NCI-H774 (cell line): ENCODE measurements at places on chromosomes 16 and 17.

DNA sequence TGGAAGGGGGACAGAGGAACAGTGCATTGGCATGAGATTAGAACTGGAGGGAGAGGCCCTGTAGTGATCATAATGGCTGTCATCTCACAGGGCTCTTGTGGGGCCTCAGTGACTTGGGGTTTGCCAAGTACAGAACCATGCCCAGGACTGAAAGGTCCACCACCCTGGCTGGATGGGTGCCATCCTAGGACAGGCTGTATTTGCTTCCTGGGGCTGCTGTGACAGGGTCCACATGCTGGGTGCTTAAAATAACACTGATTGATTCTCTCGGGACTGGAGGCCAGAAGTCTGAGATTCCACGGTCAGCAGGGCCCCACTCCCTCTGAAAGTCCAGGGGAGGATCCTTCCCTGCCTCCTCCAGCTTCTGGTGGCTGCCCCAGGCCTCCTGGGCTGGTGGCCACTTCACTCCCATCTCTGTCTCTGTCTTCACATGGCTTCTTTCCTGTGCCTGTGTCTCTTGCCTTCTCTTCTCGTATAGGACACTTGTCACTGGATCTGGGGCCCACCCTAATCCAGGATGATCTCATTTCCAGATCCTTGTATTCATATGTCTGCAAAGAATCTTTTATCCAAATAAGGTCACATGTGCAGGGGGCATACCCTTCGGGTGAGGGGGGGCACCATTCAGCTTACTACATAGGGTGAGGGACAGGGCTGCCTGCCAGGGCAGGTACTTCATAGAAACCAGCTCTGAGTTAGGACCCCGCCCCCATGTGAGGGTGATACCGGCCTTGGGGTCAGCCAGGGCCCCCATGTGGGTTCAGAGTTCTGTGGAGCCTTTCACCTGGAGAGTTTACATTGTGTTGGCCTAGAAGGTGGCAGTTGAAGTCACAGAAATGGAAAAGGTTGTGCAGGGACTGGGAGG lies 52.6 kb downstream of the USP22 start:
- DNase-seq, result no peak

DNA sequence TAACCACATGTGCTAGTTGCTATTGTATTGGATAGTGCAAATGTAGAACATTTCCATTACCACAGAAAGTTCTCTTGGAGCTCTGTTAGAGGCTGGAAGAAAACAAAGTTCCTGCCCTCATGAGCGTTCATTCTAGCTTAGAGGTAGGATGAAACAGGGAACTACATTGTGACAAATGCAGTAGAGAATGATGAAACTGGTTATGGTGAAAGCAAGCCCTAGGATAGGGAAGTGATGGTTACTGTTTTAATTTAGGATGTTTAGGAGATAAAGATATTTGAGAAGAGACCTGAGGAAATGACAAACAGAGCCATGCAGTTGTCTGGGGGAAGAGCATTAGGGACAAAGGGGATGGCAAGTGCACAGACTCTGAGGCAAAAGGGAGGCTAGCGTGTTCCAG lies 50.7 kb downstream of the AATF start:
- no peak for DNase-seq

DNA sequence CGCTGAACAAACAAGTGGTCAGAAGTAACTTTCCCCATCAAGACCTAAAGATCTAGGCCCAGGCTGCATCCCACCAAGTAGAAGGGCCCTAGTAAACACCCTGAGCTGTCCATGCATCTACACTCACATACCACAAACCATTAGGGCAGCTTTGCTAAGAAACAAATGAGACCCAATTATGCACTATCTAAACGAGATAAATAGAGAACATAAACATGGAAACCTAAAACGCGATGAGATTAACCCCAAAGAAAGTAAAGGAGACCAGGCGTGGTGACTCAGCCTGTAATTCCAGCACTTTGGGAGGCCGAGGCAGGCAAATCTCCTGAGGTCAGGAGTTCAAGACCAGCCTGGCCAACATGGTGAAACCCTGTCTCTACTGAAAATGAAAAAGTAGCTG lies 5.8 kb downstream of the TXNDC11 start:
- DNase-seq, result no peak

- no peak for DNase-seq
Observed at GRCh38 chr16:29927070-29927905, 1.3 kb upstream of the KCTD13 start.

DNA sequence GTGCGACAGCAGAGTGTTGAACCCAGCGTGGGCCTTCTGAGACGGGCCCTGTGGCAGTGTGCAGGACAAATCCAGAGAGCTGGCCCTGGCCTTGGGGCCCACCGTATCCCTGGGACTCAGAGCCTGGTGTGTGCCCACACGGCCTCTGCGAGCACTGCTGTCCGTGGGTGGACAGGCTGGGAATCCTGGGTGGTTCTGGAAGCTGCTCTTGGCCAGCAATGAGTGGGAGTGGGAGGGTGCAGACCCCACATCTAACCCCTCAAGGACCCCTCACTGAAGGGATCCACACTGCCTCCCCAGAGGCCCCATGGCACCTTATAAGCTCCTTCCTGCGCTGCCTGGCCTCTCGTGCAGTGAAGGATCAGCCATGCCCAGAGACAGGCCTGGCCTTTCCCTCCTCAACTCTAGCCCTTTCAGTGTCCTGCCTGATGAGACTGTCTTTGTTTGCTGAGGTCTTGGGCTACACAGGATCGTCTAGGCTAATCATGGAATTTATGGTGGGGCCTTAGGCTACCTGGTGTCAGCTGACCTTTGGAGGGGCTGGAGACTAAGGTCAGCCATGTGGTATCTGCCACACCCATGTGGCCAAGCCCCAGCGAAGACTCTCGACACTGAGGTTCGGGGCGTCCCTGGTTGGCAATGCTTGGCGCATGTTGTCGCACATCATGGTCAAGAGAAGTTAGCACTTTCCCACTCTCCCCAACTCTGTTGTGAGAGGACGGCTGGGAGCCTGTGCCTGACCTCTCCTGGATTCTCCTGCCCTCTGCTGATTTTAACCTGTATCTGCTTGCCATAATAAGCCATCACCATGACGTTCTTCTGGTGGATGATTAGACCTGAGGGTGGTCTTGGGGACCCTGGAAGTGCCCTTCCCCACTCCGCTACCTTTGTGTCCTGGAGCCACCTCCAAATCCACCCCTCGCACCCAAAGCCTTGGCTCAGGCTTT lies 16.4 kb upstream of the GINS2 start:
- no peak for DNase-seq

DNA sequence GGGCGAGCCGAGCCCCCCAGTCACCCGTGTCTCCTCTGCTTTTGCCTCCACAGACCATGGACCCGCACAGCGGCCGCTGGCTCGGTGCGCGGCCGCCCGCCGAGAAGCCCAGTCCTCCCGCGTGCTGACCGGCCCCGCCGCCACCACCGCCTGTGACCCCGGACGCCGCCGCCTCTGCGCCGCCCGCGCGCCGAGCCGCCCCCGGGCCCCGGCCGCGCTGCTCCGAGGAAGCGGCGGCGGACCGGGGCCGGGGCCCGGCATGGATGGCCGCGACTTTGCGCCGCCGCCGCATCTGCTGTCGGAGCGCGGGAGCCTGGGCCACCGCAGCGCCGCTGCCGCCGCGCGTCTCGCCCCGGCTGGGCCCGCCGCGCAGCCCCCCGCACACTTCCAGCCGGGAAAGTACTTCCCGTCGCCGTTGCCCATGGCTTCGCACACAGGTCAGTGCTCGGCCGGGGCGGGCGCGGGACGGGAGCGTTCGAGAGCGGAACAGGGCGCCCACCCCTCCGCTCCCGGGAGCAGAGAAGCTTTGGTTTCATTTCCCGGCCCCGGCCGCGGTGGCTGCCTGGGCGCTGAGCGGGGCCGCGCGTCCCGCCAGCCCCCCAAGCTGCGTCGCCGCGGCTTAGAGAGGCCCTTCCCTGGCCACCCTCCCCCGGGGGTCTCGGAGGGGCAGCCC lies 4.4 kb downstream of the BAHCC1 start:
- no peak for DNase-seq

- no peak for DNase-seq
Observed at GRCh38 chr16:83392743-83393142, 415.0 kb upstream of the HSBP1 start.

- DNase-seq, result no peak
Observed at GRCh38 chr17:56699186-56699894, 105.8 kb downstream of the NOG start.

DNA sequence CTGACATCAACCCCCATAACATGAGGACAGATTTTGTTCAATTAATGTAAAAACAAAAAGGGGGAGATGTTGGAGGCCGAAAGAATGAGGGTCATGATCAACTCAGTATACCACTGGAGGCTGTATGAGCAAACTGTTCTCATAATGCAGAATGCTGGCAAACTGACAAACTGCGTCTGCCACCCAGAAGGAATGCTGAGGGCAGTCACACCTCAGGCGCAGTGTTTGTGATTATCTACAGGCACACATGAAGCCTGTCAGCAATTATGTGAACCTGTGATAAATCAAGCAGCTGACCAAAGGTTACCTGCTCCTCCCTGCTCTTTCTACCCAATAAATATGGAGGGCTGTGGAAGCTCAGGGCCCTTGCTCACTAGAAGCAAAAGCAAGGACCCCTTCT lies 27.3 kb downstream of the CD300LG start:
- no peak for DNase-seq

DNA sequence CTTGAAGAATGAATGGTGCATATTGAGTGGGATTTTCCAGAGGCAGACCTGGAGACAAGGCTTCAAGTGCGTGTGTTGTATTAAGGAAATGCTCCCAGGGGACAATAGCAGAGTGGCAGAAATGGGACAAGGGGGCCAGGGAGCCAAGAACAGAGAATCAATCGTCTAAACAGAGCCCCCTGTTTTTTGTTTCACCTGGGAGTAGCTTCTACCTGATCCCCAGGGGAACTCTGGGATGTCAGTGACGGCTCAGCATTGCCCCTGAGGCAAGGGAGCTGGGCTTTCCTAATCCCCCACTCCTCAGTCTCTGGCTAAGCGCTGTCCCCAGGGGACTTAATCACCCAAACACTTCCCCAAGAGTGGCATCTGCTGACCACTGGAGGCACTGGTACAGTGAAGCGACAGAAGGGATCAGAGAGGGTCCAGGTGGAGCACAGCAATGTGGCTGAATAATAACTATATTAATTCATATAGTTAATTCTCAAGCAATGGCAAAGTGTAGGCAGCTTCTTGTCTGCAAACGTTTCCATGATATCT lies 35.7 kb upstream of the C16orf78 start:
- no peak for DNase-seq

- no peak for DNase-seq
Observed at GRCh38 chr17:81858170-81858966, 2.0 kb downstream of the P4HB start.

DNA sequence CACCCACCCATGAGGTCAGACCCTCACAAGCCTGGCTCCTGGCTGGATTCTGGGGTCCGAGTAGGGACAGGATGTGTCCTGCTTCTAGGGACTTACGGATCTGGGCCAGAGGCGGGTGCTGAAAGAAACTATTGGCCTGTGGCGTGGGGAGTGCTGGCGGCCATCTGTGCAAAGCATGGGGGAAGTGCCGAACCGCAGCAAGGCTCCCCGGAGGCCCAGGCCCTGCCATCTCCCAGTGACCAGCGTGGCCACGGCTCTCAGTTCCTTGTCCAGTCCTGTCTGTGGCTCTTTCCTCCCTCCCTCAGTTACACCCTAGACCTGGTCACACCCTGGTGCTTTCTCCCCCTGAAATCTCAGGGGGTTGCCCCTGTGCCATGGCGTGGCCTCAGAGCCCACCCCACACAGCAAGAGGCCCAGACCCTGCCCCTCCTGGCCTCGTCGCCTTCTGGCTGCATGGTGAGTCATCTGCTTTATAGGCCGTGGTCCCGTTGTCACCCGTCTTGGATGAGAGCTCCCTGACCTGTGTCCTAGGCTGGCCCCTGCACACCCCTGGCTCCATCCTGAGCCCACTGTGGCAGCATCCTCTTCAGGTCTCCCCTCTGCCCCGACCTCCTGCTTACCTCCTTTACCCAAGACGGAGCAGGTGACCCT lies 54.5 kb downstream of the PRMT7 start:
- no peak for DNase-seq

DNA sequence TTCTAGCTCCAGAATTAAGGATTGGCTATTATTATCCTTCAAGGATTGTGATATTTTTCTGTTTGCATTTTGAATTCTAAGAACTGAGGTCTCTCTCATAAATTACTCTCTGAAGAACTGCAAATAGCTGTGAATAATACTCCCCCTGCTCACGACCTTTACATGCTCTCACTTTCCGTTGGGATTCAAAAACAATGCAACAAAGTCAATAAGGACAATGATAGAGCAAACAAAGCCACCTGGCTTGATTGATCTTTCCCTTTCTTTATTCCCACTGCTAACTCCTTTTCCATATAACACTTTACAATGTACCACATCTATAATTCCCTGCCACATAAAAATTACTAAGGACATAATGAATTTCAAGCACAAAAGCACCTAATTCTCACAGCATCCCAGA lies 523.0 kb upstream of the CA10 start:
- DNase-seq, result peak; percentile 86

DNA sequence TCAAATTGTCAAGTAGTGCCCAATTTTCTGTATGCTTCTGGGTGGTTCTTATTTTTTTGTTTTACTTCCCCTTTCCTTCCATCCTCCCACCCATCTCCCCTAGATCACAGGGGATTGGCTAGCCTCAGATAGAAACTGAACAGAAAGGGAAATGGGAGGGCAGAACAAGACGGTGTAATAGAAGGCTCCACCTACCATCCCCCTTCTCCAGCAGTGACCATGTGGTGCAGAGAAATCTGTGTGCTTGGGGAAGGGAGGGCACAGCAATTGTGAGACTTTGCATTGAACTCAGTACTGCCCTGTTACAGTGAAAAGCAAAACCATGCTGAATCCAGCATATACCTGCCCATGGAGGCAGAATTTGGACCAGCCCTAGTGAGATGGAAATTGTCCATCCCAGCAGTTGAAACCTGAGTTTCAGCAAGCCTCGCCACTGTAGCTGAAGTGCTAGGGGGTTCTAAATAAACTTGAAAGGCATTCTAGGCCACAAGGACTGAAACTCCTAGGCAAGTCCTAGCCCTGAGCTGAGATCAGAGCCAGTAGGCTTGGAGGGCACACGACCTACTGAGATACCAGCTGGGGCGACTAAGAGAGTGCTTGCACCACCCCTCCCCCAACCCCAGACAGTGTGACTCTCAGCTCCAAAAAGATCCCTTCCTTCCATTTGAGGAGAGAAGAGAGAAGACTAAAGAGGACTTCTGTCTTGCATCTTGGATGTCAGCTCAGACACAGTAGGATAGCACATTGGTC lies 5.2 kb downstream of the SLFN11 start:
- no peak for DNase-seq

- no peak for DNase-seq
Observed at GRCh38 chr16:64428463-64429113, 693.3 kb downstream of the CDH11 start.

DNA sequence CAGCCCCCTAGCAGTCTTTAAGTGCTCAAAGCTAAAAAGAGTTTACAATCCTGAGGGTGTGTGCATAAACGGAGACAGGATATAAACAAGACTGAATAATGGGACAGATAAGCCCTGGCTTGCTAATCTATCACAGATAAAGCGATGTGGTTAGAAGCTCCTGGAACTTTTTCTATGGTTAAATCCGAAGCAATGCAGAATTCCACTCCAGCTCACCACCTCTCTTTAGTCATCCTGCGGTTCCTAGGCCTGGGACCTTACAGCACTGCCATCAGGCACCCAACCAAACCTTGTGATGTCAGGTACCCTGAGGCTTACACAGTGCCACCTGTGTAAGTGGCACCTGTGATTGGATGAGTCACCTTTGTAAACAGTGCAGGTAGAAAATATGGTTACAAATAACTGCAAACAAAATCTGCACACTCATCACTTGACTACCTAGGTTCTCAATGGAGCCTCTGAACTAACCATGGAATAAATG lies 31.5 kb upstream of the B4GALNT2 start:
- peak; percentile 29 for DNase-seq

- no peak for DNase-seq
Observed at GRCh38 chr17:68566442-68566738, 34.8 kb downstream of the FAM20A start.

GRCh38 chr17:82863383-82863940 lies 23.6 kb upstream of the ZNF750 start:
- DNase-seq, result no peak
